Osteoblast (primary cell): ENCODE measurements at places on chromosomes 5 and 9. TPM values are rescaled to one million over a fixed set of nuclear protein-coding genes. Genes with fewer than 3 reads are reported as not detected.

GRCh38 chr9:7169717-7170389 lies 412.1 kb downstream of the KDM4C start:
- DNase-seq, result no peak

- DNase-seq, result no peak
Observed at GRCh38 chr5:145562931-145563330, 272.2 kb downstream of the PRELID2 start.

- DNase-seq, result no peak
Observed at GRCh38 chr9:30075451-30076199, 2308.8 kb upstream of the ACO1 start.

Gene SEC24A
- 30.0 and 30.6 TPM in 2 replicates for total RNA-seq

- DNase-seq, result peak; percentile 60
Observed at GRCh38 chr9:87280421-87280820, 217.2 kb upstream of the DAPK1 start.

DNA sequence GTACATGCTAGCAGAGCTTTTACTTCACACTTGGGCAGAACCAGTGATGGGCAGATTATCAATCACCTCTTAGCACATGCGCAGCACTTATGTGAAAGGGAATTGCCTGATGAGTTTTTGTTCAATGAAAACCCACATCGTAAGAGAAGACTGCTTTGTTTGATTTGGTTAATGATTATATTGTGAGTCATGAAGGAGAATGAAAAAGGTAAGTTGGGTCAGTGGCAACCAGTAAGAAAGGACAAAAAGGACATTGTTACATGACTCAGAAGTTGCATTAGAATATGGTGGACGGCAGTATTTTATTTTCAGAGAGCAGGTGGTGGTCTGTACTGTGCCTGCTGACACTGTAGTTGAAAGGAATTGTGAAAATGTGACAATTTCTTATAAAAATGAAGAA lies 127.4 kb downstream of the AOPEP start:
- no peak for DNase-seq

GRCh38 chr9:20325008-20325407 lies 297.3 kb downstream of the MLLT3 start:
- no peak for DNase-seq

DNA sequence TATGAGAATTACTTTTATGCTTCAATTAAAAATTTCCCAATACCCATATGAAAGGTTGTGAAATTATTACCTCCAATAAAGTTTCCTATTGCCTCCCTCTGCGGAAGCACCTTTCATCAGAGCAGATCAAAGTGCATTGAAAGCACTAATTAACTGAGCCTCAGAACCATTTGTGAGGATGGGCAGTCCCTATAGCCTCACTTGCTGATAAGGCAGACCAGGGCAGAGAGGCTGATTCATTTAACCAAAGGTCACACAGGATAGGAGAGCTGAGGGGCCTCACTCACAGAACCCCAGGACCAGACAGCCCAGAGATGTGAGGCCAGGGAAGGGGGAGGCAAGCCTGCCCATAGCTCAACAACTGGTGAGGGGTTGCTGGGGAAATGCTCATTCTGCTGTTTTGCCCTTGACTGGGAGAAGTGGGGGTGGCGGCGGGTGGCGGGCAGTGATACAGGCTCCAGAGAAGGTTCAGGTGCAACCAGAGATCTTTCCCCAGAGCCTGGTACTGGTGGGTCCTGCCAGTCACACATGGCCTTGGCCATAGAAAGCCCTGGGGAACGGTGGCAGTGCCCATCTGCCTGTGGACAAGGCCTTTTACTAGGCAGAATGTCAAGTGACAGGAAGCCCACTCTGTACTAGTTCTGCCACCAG lies 57.9 kb downstream of the MACROH2A1 start:
- DNase-seq, result no peak

Gene RNF180
- total RNA-seq, result 10.5 and 12.7 TPM in 2 replicates
